EL (cell line): ENCODE measurements at places on chromosomes 12 and 14.
A peak's percentile ranks its signal among the peaks of the same experiment; 100 is the strongest.

GRCh38 chr14:59529189-59529588 lies 44.9 kb downstream of the JKAMP start:
- no peak for DNase-seq

DNA sequence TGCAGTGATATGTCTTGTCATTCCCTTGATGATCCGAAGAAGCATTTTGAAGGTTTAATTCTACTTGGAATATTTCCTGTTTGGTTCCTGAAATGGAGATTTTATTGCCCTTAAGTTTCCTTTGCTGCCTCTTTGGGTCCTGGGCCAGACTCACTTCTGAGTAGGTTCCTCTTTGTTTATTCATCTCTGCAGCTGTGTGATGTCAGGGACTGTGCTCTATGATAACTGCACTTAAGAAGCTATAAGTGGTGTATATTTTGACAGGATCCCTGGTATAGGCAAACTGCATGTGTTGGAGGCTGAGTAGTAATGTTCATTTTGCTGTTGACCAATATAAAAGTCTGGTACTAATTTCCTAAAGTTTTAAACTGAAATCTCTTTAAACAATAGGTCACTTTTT lies at the start of gene KLRC4:
KLRC4 (minus strand) TSS at position 366 of the 400 bp plus-strand sequence; CDS start at position 184, 182 bp downstream.
- peak; percentile 8 for DNase-seq

DNA sequence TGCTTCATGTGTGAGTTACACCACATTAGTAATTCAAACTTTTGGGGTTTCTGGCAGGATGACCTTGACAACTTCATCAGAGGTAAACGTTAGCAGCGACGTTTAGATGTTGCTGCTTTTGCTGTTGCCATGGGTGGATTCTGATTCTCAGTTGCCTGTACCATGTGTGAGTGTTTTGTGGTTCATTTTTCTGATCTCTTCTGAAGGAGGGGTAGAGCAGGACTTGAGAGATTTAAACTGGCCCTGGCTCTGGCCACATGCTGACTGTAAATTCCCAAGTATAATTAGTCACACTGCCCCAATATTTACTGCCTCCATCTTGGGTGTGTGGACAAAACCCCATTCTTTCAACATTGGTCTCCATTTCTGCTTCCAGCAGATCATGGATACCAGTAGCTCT lies 110.4 kb downstream of the ETV6 start:
- no peak for DNase-seq

DNA sequence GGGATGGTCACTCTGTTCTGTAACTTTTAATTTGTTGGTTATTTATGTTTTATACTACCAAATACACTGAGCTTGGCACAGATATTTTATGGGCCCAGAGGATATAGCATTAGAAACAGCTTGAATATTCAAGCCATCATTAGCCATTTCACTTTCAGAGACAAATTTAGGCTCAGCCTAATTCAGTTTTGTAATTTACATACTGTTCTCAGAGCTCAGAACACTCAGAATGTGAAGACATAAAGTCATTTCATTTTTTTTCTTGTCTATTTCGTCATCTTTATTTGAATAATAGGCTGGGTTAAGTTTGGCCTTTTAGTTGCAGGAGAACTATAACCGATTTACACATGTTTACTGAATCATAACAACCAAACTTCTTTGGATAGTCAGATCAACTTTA lies 361.7 kb downstream of the SNAPC1 start:
- DNase-seq = no peak

- no peak for DNase-seq
These were observed 150.8 kb upstream of the FSCB start for GRCh38 chr14:44657696-44658388.

GRCh38 chr12:67647181-67647798 lies 1.3 kb upstream of the DYRK2 start:
- DNase-seq = no peak

DNA sequence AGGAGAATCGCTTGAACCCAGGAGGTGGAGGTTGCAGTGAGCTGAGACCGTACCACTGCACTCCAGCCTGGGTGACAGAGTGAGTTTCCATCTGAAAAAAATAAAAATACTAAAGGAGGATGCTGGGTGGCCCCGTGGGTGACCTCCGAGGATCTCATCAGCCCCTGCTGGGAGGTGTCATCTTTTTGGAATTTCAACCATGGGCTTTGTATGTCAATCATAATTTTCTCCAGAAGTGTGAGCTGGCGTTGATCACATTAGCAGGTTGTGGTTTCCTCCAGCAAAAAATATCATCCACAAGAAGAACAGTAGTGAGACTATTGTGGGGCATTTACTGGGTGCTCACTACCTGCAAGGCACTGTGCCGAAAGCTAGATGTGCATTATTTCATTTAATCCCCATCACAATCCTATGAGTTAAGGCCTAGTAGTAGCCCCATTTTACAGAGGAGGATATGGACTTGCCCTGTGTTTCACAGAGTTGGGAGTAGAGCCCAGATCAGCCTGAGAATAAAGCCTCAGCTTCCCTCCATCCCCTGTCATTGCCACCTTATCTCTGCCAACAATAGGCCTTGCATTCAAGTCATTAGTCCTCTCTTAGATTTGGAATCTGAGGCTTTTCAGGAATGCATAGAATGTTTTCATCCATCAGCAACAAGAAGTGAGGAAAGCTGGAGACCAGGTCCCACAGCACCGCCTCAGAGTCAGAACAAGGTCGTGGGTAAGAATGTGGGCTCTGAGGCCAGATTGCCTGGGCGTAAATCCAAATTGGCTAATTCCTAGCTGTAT lies 39.8 kb downstream of the SVOP start:
- peak; percentile 69 for DNase-seq

- no peak for DNase-seq
These were observed 9.3 kb downstream of the RILPL2 start for GRCh38 chr12:123427036-123427769.

DNA sequence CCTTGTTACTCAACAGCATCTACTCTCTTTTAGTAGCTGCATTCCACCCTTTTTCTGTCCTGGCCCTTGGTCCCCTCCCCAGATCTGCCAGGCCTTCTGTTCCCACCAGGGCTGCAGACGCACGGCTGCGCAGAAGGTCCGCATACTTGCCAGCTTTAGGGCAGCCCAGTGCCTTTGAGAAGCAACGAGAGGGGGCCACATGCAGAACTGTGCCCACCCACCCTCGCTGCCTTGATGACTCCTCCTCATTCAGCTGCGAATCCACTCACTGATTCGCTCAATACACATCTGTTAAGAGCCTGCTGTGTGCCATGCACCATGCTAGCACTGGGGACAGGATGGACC lies 39.2 kb downstream of the PRIMA1 start:
- DNase-seq = no peak

- no peak for DNase-seq
These were observed 338.1 kb downstream of the CACNA1C start for GRCh38 chr12:2390850-2391390.

DNA sequence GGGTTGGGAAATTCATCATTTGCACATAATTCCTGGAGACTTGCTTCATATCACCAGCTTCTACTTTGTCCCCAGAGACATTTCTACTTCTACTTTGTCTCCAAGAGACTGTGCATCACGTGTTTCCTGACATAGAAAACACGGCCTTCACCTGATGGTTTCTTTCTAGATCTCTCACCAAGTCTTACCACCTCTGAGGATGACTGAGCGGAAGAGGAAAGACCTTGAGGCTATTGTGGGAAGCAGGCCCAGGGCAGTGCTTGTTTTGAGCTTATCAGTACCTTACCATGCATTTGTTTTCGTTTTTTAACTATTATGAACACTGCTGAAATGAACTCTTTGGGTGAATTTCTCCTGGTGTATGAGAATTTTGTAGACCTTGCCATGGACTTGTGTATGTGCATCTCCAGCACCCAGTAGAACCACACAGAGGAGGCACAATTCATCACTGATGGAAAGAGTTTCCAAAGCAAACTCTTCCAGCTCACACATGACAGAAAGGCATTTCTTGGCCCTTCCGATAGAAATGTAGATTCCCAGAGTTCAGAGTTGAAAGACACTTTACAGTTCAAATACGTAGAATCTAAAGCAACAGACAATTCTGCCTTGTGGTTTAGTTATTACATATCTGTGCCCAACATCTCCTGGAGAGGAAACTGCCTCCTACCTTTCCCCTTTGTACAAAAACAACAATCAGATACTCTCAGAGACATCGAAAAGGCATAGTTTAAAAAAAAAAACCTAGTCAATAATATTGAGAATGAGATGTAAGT lies 434.7 kb downstream of the FUT8 start:
- DNase-seq = no peak

DNA sequence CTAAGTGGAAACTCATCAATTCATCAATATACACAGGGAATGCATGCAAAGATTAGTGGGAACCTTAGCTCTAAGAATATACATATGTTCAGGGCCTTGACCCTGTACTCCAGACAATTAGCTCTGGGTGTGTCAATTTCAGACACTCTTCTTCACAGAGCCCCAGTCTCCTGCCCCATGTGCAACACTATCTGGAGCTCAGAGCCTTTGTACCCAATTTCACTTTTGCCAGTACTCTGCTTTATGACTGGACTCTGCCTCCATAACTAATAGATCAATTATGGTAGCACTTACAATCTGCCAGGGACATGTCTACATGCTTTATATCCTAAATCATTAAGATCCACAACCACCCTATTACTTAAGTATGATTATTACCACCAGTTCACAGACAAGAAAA lies 152.5 kb upstream of the PLEKHG7 start:
- DNase-seq = no peak

GRCh38 chr14:70919774-70920173 lies 12.5 kb downstream of the PCNX1 start:
- DNase-seq = peak; percentile 65
